ENCODE measurements at places on chromosomes 6 and 20.

DNA sequence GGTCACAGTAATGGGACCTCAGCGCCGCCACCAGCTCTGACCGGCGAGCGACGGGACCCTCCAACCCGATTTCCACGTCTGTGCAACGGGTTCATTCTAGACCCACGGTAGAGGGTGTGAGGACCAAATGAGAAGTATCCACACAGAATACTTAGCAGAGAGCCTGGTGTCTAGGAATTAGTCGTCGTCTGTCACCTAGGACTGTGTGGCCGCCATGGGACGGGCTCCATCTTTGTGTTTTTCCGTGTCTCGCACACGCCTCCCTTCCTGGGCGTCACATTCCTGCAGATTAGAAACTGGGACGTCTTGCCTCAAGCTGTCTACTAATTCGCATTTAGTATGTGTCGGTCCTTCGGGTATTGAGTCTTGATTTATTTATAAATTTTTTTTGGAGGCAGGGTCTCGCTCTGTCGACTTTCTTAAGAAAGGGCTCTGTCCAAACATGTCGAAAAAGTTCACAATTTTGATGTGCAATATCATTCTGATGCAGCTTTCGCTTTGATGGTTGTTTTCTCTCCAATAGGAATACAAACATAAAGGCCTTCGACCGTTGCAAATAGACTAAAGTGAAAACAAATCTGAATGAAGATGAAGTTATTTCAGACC lies 563 bp downstream of the MGME1 start:
- no peak for DNase-seq

- DNase-seq: no peak
Measured at GRCh38 chr6:7630792-7631191, 40.8 kb downstream of the SNRNP48 start.

GRCh38 chr6:53263917-53264316 lies 84.8 kb downstream of the ELOVL5 start:
- DNase-seq: no peak

DNA sequence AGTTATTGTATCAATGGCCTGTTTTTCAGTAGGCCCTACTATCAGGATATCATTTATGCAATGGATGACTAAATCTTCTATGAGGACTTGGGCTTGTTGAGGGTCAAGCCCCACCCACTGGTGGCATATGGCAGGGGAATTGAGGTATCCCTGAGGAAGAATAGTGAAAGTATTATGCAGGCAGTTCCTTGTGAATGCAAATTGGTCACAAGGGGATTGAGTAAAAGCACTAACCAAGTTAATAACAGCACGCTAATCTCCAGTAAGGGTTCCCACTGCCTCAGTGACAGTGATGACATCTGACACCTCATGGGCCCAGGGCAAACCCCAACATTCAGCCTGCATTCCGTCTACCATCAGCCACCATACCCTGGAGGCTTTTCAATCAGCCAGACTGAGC lies 14.9 kb downstream of the BPIFA1 start:
- DNase-seq: no peak

- no peak for DNase-seq
Measured at GRCh38 chr6:13141387-13141786, 186.9 kb downstream of the TBC1D7 start.

DNA sequence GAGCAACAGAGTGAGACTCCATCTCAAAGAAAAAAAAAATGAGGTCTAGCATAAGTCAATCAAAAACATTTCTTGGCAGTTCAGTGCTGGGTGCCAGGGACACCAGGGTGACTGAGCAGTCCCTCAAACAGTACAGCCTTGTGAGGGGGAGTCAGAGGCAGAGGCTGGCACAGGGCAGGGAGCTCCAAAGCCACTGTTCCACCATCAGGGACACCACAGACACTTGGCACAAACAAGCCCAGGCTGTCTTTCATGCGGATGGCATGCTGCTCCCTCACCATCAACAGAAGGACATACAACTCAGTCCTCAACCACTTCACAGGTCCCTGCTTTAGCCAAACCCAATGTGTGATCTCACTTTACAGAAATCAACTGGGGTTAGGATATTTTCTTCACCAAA lies 36.0 kb upstream of the GRM4 start:
- no peak for DNase-seq

GRCh38 chr6:87658516-87658915 lies 43.5 kb downstream of the AKIRIN2 start:
- no peak for DNase-seq

- no peak for DNase-seq
Measured at GRCh38 chr6:111291336-111292259, 191.4 kb downstream of the REV3L start.

DNA sequence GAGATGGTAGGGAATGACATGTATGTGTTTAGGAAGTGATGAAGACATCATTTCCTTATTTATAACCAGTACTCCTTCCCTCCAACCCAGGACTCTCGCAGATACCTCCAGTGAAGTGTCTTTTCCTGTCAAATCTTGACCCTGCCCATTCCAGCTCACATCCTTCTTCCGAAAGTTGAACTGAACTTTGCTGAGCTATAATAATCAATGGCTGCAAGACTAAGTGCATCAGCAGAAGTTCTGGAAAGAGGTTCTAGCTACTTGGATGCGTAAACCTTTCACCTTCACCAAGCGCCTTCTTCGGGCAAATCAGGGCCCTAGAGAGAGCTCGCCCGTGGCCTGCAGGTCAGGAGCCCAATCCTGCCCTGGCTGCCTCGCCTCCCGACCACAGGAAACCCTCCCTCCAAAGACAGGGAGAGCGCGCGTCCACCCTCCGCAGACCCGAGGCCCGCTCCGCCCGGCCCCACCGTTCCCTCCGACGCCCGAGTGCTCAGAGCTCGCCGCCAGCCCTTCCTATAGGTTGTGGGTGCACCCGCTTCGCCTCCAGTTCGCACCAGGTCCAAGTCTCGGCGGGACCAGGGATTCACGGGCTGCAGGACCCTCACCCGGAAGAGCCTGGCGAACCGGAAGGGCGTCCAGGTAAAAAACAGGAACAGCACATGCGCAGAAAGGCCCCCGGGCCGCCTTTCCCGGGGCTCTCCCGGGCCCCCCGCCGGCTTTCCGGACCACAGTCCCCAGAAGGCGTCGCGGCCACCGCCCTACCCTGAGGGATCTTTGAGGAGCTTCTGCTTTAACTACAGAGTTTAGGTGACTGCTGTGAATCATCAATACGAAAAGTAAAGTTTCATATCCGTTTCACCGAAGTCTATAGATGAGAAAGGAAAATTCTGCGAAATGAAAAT lies at the start of gene ZNF334:
TSS of gene ZNF334 (minus strand) at position 617 of the 902 bp plus-strand sequence. CDS start 1,457 bp downstream, outside the sequence.
- peak; percentile 67 for DNase-seq

DNA sequence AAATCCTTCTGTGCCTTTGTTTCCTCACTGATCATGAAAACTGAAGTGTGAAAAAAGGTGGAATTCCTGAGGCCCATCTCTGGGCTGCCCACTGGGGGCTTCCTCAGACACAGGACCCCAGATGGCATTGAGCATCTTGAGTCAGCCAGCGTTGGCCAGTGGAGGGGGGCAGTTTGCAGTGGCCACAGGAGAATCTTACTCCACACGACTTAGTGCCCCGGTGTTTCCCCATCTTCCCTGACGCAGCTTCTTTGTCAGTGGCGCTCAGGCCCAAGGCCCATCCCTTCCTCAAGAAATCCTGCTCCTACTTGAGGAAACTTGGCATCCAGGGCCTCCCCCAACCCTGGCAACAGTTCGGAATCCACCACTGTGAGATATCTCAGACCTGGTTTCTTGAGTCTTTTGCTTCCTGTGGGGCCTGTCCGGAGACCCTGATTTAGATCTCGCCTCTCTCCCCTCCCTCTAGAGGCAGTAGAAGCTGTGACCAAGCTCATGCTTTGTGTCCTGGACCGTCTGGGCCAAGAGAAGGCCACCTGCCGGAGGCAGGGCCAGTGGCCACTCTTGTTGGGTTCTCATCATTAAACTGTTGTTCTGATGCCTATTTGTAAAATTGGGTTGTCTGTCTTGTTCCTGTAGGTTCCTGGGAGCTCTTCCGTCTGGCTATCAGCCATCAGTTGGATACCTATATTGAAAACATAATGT lies 20.2 kb upstream of the DLGAP4 start:
- no peak for DNase-seq
